ENCODE measurements at places on chromosomes 13 and 19. TPM values are rescaled to one million over a fixed set of nuclear protein-coding genes. Genes with fewer than 3 reads are reported as not detected.

GRCh38 chr19:39641773-39642172 lies 13.9 kb upstream of the LGALS16 start:
- no peak for DNase-seq

DNA sequence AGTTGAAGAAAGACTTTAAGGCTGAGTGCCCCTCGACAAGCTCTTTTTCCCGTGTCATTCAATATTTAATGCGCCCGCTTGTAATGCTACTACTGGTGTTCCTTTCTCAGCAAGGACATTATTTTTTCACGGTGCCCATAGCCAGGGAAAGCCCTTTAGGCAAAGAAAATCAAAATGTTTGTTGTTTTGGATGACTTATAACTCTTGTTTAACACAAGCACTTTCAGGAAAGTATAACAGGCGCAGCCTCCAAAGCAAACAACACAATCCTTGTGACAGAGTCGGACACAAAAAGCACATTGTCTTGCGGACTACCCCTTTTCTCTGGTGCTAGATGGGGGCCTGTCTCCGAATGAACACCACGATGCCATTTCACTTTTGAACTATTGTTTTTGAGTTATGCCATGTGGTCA lies 12.4 kb downstream of the ZIC5 start:
- no peak for DNase-seq

- DNase-seq: no peak
These were observed 107.4 kb upstream of the CSNK1A1L start for GRCh38 chr13:37212826-37213225.

DNA sequence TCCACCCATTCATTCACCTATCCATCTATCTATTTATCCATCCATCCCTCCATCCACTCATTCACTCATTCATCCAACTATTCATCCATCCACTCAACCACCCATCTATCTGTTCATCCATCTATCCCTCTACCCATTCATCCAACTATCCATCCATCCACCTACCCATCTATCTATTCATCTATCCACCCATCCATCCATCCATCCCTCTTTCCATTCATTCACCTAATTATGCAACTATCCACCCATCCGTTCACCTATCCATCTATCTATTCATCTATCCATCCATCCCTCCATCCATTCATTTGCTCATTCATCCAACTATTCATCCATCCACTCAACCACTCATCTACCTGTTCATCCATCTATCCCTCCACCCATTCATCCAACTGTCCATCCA lies 54.5 kb downstream of the UNC13A start:
- no peak for DNase-seq

GRCh38 chr19:34430738-34431625 lies 2.8 kb downstream of the UBA2 start:
- peak; percentile 26 for DNase-seq

DNA sequence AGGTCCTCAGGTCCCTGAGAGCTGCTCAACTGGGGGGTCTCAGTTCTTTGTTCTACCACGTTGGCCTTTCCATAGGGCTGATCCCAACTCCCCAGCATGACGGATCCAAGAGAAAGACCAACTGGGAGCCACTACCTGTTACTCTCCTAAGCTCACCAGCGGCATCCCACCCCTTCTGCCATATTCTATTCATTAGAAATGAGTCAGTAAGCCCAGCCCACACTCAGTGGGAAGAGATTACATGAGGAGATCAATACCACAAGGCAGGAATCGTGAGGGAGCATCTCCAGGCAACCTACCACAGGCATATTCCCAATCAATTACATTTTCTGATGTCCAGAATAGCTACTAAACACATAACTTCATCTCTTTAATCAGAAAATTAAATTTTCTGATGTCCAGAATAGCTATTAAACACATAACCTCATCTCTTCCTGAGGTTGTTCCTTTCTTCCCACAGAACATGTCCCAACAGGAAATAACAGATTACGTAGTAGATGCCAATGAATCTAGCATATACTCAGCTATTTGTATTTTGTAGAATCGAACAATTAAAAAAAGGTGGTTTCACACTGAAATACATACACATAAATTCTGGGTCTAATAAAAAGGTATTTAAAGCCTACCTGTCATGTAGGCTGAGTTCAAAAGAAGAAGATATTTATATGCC lies 708.1 kb upstream of the ARGLU1 start:
- DNase-seq: no peak

- DNase-seq: no peak
These were observed 668.1 kb downstream of the SLITRK5 start for GRCh38 chr13:88339271-88339741.

- DNase-seq: no peak
These were observed 11.8 kb upstream of the CEACAM4 start for GRCh38 chr19:41638641-41639081.

DNA sequence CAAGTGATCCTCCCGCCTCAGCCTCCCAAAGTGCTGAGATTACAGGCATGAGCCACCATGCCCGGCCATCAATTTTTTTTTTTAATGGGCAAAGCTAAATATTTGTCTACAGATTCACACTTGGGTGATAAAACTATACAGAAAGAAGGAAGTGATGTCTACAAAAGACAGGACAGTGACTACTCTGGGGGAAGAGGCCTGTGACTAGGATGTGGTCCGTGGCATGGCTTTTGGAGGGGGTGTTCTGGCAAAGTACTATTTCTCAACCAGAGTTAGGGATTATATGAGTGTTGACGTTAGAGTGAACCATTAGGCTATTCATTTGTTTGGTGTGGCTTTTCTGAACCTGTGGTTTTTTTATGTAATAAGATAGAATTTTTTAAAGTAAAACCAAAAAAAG lies 42.7 kb downstream of the INSR start:
- DNase-seq: no peak

DNA sequence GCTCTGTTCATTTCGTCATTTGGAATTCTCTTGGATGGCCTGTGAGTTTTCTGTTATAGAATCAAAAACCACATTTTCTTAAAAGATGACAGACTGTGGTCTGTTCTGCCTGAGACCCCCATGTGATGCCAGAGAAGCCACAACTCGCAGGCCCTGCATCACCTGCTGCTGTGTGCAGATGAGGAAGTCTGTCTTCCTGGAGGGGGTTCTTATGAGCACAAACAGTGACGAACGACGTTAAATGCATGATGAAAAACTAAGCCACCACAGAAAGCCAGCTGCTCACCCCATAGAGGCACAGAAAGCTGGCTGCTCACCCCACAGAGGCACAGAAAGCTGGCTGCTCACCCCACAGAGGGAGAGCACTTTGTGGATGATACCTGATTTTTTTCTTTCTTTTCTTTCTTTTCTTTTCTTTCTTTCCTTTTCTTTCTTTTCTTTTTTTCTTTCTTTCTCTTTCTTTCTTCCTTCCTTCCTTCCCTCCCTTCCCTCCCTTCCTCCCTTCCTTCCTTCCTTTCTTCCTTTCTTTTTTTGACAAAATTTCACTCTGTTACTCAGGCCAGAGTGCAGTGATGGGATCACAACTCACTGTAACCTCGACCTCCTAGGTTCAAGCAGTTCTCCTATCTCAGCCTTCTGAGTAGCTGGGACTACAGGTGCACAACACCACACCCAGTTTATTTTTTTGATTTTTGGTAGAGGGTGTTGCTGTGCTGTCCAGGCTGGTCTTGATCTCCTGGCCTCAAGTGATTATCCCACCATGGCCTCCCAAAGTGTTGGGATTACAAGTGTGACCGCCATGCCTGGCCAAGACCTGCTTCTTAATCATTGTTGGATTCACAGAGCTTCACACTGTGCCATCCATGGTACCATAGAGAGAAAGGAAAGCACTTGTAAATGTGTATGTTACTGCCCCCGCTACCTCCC lies 1191.4 kb downstream of the UQCRFS1 start:
- DNase-seq: no peak

DNA sequence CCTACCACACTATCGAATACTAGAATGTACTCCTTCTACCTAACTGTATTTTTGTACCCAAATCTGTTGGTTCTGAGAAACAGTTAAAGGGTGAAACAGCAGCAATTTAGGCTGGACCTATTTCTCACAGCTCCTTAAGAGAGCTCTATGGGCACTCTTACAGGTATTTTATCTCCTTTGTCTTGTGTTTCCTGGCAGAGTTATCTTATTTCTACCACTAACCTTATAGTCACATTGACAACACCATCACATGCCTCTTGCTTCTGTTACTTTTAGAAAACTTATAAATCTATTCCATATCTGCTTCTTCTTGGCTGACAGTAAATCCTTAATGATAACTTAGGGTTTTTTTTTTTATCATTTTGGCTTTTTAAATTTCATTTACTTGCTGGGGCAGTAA lies 130.7 kb downstream of the MYO16 start:
- DNase-seq: no peak

GRCh38 chr19:43720936-43721335 lies 5.1 kb downstream of the IRGC start:
- no peak for DNase-seq

GRCh38 chr13:113914333-113915011 lies 50.6 kb upstream of the GAS6 start:
- no peak for DNase-seq

The ZNF792 gene
- 5.9 TPM for total RNA-seq

The DIAPH3 gene
- 16.0 TPM for total RNA-seq

The CCNA1 gene
- total RNA-seq: 0.91 TPM

The LHFPL6 gene
- total RNA-seq: 29.5 TPM

The RFPL4AL1 gene
- total RNA-seq: not detected

The KIR3DL1 gene
- not detected for total RNA-seq

The FBXO17 gene
- total RNA-seq: 15.9 TPM

The CPAMD8 gene
- total RNA-seq: 1.9 TPM
